ENCODE measurements at places on chromosomes 16 and 17.

GRCh38 chr17:40075201-40075941 lies 12.6 kb downstream of the THRA start:
- no peak for DNase-seq

- DNase-seq: no peak
Measured at GRCh38 chr17:74729368-74729767, 7.7 kb upstream of the RAB37 start.

DNA sequence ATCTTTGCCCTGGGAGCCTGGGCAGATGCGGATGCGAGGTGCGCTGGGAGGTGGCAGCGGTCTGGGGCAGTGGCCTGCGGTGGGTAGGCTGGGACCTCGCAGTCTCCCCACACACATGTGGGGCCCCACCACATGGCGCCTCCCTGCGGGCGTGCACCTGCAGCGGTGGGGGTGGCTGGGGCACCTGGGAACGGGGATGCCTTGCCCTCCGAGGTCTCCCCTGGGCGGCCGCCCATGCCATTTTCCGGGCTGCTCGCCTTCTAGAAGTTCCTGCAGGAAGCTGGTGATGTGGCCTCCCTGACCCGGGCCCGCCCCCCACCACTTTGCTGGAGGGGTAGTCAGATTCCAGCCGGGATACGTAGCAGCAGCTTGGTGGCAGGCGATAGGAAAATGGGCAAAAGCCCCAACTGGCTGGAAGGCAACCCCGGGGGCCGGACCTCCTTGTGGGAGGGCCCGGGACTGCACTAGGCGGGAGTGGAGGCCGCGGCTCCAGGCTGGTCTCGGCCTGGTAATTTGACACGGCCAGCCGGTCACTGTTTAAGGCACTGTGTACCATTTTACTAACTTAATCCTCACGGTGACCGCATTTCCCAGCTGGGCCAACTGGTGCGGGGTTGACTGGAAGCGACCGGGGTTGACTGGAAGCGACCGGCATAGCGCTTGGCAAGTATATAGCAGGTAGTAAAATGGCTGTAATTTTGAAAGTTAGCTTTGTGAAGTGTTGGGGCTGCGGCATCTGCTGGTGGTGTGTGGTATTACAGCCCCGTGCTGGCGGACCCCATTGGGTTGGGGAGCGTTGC lies 38.5 kb downstream of the IGF2BP1 start:
- DNase-seq: no peak

DNA sequence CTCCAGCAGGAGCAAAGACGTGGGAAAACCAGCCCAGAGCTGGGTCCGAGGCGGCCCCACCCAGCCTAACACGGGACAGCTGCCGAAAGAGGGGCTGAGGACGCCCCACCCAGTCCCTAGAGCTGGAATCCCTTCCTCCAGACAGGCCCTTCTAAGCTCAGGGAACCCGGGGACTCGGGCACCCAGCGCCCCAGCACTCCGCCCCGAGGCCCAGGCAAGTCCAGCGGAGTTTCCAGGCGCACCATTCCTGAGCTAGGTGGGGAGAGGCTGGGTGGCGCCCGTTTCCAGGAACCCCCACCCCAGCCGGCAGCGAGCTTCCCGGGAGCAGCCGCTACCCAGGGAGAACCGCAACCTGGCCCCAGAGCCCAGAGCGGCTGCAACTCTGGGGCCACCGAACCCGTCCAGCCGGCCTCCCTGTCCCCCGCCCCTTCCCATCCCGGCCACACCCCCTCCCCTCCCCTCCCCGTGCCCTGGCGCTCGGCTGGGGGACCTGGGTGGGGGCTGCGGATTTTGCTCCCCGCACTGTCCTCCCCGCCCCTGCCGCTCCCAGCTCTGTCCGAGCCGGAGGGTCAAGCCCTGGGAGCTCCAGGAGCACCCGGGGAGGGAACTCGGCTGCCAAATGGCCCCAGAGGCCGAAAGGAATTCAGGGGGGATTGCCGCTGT lies 536 bp downstream of the TMC6 start:
- no peak for DNase-seq

DNA sequence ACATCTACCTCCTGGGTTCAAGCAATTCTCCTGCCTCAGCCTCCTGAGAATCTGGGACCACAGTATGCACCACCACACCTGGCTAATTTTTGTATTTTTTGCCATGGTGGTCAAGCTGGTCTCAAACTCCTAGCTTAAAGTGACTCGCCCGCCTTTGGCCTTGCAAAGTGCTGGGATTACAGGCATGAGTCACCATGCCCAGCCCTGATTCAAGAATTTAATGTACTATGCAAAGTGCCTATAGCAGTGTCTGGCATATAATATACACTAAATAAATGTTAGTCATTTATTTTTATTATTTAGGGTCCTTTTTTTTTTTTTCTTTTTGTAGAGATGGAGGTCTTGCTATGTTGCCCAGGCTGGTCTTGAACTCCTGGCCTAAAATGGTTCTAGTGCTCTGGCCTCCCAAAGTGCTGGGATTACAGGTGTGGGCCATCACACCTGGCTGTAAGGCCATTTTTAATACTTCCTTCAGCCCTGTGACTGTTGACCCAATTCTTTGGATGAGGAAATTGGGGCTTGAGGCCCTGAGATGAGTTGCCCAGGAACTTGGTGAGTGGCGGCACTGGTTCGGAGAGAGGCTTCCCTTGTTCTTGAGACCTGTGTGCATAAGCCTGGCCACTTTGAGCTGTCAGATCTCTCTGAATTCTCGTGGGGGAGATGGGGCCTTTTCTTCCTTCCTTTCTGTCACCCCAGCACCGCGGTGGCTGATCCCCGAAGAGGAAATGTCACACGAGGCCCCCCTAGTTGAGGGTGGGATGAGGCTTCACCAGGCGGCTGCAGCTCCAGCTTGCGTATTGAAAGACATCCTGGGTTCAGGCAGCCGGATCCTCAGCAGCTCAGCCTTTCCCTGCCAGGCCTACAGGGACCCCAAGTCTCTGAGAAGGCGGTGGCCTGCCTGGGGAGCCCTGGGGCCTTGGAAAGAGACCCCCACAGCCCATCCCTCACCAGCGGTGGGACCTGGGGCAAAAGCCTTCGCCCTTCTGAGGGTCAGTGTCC lies 38.7 kb downstream of the LAT start:
- no peak for DNase-seq

DNA sequence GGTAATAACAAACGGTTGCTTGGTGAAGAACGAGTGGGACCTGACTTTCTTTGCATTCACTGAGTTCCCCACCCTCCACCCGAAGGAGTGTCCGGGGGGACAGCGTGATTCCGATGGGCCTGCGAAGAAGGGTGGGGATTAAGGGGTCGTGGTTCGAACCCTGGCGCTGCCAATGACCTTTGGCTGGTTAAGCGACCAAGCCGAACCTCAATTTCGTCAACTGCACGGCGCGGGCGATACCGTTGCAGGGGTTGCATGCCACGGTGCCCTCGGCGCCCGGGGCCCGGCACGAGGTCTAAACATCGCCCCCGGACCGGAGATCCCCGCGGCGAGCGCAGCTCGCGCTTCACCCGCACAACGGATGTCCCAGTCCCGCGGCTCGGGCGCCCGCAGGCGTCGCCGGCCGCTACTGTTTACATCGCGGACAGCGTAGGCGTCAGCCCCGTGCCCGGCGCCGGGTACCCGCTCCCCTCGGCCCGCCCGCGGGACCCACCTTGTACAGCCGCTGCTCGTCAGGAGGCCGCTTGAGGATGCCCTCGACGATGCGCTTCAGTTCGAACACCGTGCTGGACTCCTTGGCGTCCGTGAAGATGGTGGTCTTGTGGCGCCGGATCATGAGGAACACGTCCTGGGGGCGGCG lies 460 bp downstream of the ELOB start:
- no peak for DNase-seq

Measured in vagina (tissue), 2 donors.